Heart right ventricle (tissue), 16 donors: ENCODE measurements at places on chromosomes 6 and 20. TPM values are rescaled to one million over a fixed set of nuclear protein-coding genes. Genes with fewer than 3 reads are reported as not detected.

BPIFB2 gene
- total RNA-seq: not detected

HSPA1L gene
- 1.1 TPM for total RNA-seq

ZNF311 gene
- 0.08 TPM for total RNA-seq

GRM1 gene
- total RNA-seq: 6.0 TPM

RFX6 gene
- total RNA-seq: not detected

SNAI1 gene
- 3.5 TPM for total RNA-seq

ULBP2 gene
- 0.92 TPM for total RNA-seq

PSORS1C2 gene
- total RNA-seq: not detected

FABP7 gene
- not detected for total RNA-seq

FARS2 gene
- 21.0 TPM for total RNA-seq

SCRT2 gene
- total RNA-seq: not detected

GRCh38 chr6:117118490-117118889, 146.9 kb upstream of the VGLL2 start:
- DNase-seq: no peak

- DNase-seq: no peak
These were observed 166.5 kb downstream of the SOBP start for GRCh38 chr6:107656401-107656800.

DNA sequence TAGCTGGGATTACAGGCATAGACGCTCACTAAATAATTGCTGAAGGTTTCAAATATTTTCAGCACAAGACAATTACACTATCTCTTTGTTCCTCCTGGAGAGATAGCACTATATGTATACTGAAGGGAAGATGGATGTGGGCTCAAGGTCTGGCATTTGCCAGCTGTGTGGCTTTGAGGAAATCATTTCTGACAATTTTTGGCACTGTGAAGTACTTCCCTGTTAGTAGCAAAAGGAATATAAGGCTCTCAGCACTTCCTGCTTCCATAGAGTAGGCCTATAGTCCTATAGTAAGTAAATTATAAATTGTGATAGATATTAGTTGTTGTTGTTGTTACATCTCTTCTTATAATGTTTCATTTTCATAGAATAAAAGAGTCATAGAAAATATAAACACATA, 271.1 kb downstream of the SAMD5 start:
- no peak for DNase-seq

DNA sequence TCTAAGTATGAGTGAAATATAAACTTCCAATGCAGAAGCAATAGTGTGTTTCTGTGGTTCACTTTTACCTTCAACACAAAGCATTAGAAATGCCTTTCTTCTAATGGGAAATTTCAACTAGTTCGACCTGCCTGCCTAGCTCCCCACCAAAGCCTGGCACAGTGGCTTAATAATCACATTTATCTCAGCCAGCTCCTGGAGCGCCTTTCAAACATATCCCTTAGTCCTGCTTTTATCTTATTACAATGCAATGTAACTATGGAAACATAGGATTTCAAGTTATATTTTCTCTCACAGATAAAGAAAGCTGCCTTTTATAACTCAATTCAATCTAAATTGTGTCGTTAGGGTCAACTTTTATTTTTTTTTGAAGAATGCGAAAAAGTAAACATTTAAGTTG, 53.7 kb downstream of the KIF13A start:
- DNase-seq: no peak

DNA sequence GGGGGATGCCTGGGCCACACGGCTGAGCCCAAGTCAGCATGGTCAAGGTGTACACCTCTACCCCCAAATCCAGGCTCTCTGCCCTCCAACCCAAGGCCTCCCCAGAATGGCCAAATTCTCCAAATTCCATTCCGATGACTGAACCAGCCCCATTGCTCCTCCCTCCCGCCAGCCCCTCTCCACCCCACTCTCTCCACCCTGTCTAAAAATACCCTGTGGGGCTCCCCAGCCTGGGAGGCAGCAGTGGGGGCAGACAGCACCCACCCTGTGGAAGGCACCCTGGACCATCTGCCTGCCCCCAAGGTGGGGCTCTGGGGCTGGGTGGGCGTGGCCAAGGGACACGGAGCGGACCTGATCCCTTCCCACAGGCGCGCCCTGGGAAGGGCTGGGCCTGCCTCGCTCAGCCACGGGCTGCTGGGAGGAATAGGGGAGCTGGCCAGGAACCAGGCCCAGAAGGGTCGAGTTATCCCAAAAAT, 11.4 kb downstream of the TEAD3 start:
- no peak for DNase-seq

DNA sequence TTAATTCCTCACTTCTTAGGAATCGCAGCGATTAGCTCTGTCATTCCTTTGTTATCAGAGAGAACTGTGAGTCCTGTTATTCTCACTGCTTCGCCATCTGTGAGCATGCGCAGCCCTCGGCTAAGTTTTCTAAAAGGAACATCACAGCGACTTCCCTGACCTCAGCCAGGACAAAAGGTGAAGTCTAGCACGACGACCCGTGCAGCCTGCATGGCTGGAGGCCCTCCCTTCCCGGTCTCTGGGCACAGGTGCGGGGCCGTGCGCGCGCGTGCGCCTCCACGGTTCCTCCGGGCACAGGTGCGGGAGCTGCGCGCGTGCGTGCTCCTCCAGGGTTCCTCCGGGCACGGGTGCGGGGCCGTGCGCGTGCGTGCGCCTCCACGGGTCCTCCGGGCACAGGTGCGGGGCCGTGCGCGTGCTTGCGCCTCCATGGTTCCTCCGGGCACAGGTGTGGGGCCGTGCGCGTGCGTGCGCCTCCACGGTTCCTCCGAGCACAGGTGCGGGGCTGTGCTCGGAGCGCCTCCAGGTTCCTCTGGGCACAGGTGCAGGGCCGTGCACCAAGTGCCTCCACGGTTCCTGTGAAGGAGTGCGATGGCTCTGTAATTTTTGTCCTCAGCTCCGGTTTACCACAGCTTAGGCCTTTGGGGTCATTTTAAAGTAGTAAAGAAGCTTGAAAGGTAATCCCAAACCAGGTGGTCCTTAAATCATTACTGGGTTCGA, 212.3 kb downstream of the ERMARD start:
- DNase-seq: peak; percentile 3

DNA sequence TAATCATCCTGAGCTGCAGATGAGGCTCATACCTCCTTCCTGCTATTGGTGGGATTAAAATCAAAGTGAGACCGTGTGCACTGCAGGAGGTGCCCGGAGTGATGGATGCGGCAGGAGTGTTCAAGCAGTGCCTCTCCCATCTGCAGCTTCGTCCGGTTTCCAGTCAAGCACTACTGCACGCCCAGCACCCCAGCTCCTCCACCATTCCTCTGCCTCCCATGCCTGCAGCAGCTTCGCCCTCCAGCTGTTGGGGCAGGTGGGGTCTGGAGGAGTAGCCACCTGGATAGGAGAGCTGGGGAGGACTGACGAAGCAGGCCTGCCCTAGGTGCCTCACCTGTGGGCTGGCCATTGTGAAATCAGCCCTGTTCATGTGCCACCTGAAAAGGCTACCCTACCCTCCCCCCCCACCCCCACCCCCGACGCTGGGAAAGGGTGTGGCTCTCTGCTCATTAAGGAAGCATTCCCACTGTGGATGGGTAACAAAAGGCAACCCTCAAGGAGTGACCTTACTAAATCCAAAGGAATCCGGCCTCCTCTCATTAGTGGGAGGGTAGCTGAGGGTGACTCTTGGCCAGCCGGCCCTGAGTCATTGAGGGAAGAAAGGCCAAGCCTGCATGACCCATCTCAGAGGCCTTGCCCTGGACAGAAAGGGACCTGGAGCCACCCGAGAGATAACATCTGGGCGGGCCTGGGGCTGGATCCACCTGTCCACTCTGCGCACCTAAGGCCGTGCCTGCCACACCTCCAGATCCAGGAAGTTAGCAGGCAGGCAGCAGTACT, 115.9 kb upstream of the ARMC2 start:
- no peak for DNase-seq

- DNase-seq: no peak
These were observed 273.5 kb downstream of the BTBD9 start for GRCh38 chr6:38366234-38366633.

DNA sequence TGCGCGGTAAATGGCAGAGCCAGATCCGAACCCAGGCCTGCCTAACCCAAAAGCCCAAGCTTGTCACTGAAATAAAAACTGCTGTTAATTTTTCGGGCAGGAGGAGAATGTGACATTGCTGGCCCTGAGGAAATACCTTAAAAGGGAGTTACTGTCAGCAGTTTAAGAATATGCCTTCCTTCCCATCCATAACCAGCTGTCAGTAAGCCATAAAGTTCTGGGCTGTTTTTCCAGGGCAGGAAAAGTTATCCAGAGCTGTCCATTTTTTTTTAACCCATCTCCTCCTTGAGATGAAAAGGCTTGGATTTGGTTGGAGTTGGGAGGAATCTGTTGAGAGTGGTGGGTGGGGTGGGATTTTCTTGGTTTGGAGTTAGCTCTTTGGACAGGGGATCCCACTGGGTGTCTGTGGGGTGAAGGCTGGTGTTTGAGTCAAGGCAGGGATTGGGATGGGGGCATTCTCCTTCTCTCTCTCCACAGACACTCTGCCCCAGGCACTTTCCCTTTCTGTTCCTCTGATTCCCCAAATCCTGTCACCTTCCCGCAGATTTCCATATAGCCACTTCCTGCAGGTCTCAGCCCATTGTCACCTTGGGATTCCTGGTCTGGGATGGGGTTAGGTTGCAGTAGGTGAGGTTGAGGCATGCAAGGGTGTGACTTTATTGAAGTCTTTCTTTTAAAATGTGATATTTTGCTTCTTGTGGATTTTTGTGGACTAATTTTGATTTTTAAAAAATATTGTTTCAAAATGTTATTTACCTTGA, 4.3 kb upstream of the KCNG1 start:
- no peak for DNase-seq

DNA sequence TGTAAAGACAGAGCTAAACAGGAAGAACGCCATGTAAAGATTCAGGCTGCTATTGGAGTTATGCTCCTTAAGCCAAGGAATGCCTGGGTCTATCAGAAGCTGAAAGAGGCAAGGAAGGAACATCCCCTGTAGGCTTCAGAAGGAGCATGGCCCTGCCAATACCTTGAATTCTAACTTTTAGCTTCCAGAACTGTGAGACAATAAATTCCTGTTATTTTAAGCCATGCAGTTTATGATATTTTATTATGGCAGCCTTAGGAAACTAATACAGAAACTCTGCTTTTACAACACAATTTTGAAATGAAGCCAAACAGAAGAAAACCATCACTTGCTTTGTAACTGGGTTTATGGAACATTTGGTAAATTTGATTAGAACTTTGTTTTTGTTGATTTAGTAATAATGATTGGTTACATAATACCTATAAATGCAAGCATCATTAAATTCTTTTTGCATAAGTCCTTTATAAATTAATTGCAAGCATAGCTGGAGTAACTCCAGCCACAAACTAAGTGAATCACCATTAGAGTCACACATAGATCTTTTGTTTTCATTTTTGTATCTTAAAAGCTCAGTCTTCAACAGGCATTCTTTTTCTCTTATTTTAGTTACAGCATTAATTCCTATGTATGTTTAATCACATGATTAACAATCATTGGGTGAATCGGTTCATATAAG, 33.5 kb upstream of the TSPYL1 start:
- no peak for DNase-seq

- DNase-seq: no peak
These were observed 954 bp upstream of the BLCAP start for GRCh38 chr20:37528446-37529213.

GRCh38 chr6:153090241-153090930, 40.7 kb downstream of the RGS17 start:
- no peak for DNase-seq

- no peak for DNase-seq
These were observed 677.3 kb upstream of the AGPAT4 start for GRCh38 chr6:161951126-161951525.

GRCh38 chr6:13920552-13920951, 4.2 kb upstream of the RNF182 start:
- DNase-seq: no peak

DNA sequence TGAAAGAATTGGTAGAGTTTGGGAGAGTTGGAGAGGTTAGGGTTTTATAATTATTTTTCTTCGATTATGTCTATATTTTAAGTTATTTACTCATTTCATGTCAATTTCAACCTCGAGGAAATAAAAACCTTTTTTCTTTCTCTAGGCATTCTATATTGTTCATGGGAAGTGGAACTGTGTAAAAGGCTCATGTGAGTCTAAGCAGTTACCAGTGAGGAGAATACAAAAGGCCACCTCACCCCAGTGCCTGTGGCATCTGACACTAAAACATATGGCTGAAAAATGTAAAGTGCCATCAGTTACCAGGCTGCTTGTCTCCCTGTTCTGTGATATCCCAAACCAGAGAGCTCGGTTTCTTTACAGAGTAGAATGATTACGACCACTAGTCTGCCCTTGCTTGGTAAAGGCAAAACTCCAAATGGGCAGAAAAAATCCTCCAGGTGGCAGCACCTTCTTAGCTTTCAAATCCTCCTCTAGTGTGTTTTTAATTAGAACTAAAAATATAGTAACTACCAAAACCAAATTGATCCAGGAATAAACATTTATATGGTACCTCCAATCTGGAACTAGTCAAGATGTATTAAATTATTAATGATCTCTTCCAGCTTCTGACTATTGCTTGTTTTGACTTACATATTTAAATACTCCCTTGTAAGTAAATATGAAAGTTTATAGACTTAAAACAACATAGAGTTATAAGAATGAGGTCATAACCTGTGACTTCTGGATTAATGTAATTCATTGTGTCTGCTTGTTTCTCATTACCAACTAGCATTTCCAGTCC, 122.6 kb upstream of the MCHR2 start:
- no peak for DNase-seq

- DNase-seq: no peak
These were observed 94.9 kb downstream of the RFX6 start for GRCh38 chr6:116971959-116972358.

DNA sequence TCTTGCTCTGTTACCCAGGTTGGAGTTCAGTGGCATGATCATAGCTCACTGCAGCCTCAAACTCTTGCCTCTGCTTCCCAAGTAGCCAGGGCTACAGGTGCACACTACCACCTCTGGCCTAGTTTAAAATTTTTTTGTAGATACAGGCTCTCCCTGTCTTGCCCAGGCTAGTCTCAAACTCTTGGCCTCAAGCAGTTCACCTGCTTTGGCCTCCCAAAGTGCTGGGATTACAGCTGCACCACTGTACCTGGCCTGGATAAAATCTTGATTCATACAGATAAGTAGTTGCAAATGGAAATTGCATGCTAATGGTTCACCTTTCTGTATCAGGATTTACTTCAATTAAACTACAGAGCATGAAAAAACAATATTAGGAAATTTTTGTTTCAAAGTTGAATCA, 4.2 kb downstream of the CD2AP start:
- no peak for DNase-seq

DNA sequence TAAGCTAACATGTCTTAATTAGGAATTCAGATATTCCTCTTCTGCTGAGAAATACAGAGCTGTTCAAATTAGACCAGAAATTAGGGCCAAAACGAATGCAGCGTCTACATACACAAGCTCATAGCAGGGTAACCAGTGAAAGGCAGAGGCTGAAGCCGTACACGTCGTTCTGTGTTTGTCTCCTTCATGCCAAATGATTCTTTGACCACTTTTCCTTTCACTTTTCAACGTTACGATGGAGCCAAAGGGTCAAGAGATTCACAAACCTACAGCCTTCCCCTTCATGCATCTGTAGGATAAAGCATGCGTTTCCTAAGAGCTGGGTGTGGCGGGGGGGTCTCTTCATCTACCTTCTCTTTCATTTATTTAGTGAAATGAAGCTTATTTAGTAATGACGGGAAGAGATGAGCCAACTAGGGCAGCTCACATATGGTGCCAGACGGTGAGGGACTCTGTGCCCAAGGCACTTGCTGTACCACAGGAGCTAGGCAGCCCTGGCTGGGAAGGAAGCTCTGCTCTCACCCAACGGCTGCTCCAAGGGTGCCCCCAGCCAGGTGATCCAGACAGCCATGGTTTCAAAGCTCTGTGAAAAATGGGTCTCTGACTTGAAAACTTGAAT, 178.0 kb downstream of the ATXN1 start:
- no peak for DNase-seq
